ENCODE measurements at places on chromosomes 12 and 14.

DNA sequence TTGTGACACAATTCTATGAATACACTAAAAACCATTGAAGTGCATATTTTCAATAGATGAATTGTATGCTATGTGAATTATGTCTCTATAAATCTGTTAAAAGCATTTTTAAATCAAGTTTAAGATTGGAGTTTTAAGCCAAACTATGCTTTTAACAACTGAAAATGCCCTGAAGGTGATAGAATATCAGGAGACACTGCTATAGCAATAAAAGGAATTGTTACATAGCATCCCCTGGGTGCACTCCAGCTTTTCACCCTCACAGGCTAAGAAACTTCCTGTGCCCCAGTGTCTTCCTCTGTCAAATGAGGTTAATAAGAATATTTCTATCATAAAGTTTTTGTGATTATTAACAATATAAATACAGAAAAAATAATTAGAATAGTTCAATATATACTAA, 472.7 kb upstream of the TMPO start:
- DNase-seq, result no peak

DNA sequence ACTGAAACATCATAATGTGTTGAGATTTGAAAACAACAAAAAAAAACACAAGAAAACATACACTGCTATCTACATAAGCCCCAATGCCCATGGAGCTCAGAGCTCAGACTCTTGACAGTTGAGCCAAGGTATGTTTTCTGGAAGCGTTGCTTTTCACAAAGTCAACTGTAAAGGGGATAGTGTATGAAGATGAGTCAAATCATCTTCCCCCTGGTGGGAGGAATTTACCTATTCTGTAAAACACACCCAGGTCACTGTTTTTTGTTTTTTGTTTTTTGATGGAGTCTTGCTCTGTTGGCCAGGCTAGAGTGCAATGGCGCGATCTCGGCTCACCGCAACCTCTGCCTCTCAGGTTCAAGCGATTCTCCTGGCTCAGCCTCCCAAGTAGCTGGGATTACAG, 361.4 kb upstream of the DIO2 start:
- DNase-seq, result no peak

DNA sequence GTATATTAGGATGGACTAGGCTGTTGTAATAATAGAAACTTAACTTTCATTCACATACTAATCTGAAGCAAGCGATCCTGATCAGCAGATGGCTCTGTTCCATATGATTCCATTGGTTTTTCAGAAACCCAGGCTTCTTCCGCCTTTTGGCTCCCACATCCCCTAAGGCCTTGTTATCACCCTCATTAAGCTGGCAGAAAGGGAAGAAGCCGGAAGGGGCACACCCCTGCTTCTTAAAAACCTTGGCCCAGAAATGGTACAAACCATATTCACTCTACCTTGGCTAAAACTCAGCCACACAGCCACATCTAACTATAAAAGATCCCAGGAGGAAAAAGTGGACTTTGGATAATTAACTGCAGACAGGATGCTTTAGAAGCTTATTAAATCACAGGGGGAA, 329.2 kb downstream of the PCNX1 start:
- DNase-seq, result no peak

DNA sequence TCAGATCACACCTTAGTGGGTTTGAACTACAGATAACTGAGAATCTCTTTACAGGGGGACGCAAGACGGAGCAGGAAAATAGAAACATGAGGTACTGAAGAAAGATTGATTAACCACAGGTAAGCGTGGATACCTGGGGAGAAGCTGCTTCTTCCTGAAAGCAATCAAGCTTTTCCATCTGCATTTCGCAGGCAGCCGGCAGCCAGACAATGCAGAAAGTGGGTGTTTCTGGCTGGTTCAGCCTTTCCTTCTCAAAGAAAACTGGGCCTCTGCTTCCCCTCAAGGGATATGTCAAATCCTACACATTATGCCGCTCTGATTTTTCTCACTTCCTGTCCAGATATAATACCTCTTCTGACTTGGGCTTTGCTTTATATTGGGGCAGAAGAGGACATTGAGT, 39.1 kb upstream of the PPFIA2 start:
- DNase-seq, result no peak

DNA sequence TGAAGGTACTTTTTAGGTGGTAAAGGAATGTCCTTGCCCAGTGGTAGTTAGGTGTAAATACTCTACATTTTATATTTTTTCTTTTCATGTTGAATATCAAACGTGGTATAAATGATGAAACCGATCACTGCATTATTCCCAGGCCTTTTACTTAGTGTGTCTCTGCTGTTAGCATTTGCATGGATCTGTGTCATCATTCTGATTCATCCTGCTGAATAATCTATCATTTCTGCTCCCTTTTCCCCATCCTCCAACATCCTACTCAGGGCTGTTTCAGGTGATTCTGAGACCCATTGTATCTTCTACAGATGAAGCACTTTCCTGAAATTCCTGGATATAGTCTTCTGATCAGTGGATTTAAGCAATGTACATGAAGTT, 61.0 kb upstream of the PTHLH start:
- DNase-seq, result no peak

All from stimulated activated CD4-positive, alpha-beta T cell treated with anti-CD3 and anti-CD28 coated beads, Interleukin-15, amount 100 ng/mL, for 48 hours (primary cell).